NCI-H1092 (cell line): ENCODE measurements at places on chromosomes 7 and 10.

DNA sequence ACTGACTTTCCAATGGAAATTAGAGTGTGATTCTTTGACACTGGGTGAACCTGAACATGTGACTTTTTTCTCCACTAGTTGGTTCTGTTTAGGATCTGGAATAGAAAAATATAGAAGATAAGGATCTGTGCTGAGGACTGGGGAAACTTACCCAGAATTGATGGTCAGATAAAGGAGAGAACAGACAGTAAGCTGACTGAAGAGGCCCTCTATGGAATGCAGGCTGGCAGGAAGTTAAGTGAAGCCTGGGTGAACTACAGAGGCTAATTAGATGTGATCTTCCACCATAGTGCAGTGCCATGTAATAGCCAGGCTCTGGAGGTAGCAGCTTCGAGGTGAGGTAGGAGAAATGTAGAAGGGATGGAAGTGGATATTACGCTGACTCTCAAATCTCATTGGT lies 455.3 kb downstream of the PLXDC2 start:
- no peak for DNase-seq

DNA sequence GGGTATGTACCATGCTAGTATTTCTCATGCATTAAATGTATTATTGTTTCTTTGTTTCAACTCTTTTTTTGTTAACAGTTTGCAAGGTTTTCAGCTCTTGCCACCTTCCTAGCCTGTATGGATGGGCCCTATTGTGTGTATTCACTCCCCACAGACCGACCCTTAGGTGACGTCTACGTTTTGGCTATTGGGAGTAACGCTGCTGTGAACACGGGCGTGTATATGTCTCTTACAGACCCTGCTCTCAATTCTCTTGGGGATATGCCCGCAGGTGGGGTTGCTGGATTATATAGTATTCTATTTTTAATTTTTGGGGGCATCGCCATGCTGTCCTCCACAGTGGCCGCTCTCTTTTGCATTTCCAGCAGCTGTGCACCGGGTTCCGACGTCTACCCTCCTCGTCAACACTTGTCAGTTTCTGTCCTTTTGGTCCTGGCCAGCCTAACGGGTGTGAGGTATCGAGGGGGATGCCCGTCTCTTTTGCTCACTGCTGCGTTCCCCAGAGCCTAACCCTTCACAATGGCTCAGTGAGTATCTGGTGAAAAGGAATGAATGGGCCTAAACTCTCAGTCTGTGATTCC lies 64.1 kb upstream of the GNA12 start:
- DNase-seq: no peak

DNA sequence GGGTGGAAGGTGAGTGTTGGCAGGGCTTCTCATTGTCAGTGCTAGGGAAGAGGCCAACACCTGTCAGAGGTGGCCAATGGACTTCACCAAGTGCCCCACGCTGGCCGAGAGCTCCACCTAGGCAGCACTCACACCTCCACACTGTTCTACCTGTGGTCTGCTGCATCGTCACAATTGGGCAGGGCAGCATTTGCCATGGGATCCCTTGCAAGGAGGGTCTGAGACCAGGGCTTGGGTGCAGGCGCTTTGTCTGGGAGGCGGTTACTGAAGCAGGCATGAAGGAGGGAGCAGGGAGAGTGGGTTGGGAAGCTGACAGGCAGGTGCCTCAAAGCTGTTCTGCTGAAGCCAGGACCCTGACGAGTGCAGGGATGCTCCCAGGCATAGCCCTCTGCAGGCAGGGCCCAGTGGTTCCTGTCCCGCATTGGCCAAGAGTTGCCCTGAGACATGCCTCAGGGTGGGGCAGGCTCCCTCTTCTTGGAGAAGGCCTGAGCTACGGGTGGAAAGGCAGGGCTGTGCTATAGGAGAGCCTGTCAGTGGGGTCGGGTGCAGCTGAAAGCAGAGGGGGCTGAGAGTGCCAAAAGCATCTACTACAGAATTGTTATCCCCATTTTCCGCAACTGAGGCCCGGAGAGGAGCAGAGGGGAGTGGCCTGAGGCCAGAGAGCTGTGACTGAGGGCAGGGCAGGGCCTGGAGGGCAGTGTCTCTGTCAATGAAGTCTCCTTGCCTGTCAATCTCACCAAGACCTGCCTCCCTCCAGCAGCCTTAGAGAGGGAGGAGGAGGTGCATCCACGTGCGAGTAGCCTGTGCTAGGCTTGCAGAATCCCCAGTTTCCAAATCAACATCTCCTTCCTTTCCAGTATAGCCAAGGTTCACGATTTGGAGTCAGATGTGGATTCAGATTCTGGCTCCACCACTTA lies 4.0 kb downstream of the RBP3 start:
- no peak for DNase-seq

DNA sequence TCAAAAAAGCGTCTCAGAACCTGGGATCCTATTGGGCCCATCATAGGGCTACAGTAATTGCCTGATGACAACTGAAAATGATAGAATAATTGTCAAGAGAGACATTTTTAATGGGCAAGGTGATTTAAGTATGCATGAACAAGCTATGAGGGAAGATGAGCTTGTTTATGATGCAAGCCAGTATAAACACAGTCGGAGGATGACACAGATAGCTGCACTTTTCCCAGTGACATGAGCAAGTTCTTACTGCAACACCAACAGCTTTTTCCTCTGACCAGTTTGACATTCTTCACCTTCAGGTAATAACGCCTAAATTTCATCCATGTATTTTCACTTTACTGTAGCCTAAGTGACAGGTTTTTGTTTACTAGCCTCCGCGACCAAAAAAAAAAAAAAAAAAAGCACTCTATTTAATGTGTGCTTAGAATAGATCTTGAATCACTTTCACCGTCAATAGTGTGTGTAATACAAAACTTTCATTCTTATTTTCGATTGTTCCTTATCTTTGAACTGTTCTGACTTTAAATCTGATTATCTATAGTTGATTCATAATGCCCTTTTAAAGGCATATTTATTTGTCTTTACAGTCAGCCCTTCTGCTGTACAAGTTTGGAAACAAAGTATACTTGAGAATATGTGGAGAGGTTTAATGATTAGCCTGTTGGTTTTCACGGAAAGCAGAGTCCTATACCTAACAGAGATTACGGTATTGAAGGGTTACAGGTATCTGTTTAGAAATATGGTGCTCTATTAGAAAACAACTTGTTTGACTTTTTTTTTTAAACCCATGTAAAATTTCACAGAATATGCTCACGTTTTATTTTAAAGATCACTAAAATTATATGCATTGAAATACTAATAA lies 1.7 kb downstream of the FOXP2 start:
- DNase-seq: no peak

DNA sequence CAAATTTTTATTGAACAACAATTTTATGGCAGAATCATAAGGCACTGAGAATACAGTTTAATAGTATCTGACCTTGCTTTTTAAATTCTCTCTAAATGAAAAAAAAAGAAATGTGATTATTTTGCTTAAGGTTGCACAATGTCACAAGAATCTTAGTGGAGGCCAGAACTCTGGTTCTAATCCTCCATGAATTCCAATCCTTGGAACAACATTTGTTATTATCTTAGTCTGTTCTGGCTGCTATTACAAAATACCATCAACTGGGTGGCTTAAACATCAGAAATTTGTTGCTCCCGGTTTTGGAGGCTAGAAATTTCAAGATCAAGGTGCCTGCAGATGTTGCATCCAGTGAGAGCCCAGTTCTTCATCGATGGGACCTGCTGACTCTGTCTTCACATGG lies 158.2 kb upstream of the POM121L12 start:
- no peak for DNase-seq

DNA sequence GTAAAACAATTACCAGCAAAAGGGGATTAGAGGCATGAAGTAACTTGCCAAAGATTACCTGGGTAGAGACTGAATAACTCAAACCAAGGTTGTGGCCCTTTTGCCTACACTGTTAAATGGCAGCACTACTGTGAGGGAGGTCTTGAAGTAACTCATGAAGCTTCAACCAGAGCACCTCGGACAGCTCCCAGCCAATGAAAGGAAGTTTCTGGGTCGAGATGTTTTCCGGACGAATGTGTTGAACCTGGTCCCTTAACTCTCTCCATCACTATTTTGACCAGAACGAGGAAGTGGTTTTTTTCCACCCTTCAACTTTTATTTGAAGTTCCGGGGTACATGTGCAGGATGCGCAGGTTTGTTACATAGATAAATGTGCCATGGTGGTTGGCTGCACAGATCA lies 133.6 kb upstream of the PRKCQ start:
- DNase-seq: no peak

DNA sequence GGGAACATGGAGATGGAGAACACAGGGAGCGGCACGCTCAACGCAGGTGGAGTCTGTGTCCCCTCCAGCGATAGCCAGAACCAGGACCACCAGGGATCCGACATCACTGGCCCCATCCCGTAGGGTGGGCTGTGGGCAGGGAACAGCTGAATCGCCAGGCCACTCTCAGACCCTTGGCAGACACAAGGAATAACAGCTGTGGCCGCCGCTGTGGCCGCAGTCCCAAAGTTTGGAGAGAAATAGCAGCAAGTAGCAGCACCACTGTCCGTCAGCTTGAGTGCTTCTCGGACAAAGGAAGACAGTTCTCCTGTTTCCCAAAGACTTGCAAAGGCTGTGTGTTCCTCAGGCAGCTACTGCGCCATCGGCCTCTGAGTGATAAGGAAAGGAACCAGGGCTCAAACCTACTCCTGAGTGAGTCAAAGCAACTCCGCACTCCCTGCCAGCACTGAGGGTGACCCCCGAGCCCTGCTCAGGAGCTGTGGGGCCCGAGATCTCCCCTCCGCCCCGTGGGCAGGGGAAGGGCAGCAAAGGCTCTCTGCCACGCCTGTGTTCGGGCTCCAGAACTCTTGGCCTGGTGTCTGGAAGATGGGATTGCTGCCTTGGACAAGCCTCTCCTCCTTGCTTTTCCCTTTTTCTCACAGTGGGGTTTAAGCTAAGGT lies 82.3 kb upstream of the FAM20C start:
- DNase-seq: no peak

DNA sequence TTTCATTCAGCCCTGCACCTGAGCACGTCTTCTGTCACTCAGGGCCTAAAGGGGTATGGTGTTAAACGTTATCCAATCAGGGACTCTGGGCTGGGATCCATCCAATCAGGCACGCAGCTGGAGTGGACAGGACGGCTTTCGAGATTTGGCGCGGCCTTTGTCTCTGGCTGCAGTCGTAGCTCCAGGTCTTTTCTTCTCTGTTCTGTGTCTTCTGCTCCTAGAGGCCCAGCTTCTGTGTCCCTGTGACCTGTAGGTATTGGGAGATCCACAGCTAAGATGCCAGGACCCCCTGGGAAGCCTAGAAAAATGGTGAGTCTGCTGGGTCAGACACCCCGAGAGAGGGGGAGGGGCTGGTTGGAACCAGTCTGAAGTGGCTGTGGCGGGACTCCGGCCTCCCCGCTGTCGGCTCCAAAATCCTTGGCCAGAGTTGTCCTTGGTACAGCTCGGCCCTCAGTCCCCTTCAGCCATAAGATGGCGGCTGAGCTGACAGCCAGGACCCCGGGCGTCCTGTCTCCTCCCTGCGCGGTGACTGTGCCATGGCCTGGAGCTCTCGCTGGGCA lies 11.7 kb upstream of the ZNF680 start:
- DNase-seq: no peak

- peak; percentile 98 for DNase-seq
These were observed at the start of gene DLX6 for GRCh38 chr7:97005183-97006054. DLX6 (plus strand) TSS chr7:97005553; CDS start chr7:97005978, 425 bp downstream.

DNA sequence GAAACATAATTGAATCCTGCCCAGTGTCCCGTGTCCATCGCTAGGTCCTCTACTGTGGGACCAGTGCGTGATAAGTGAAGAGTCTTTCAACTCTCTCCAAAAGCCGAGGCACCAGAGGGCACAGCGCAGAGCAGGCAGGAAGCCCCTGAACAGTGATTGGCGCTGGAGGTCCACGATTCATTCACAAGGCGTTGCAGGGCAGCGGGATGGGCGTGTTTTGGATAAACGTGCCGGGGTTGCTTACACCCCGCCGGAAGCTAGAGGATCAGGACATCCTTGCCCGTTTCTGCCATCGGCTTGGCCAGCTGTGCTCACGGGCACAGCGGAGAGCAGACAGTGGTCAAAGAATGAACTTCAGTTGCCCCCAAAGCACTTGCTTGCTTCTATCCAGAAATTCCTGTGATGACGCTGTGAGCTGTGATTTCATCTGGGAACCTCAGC lies 86.0 kb upstream of the PFKP start:
- DNase-seq: no peak

GRCh38 chr7:98617960-98618418 lies 904 bp downstream of the NPTX2 start:
- DNase-seq: no peak

GRCh38 chr7:113487925-113488731 lies 369.8 kb upstream of the SMIM30 start:
- DNase-seq: no peak

GRCh38 chr10:100403734-100404133 lies 56.7 kb downstream of the SCD start:
- no peak for DNase-seq

GRCh38 chr10:87916515-87916914 lies 53.1 kb downstream of the PTEN start:
- no peak for DNase-seq

GRCh38 chr10:19946791-19947190 lies 130.6 kb downstream of the PLXDC2 start:
- no peak for DNase-seq

DNA sequence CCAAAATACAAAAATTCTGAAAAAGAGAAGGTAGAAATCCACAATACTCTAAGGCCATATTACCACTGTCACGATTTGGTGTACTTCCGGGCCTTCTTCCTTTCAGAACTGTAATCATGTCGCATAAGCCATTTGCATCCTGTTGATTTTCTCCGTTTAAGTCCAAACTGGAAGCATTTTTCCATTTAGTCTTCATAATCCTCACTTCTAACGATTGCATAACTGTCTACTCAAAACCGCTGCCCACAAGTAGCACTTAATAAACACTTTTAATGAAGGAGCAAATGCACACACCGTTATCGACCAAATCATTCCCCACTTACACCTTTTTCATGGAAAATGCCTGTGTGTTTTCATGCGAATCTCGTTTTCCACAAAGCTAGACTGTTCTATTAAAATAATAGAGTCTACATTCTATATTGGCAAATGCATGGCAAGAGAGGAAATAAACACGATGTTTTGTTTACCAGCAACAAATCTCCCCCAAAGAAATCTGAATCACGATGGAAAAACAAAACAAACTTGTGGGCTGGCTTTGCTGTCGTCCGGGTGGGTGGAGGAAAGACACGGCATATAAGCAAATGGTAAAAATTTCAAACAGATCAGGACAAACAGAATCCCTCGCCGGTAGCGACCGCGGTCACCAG lies 1.0 kb downstream of the ATE1 start:
- DNase-seq: no peak

- DNase-seq: no peak
These were observed 37.5 kb downstream of the MEST start for GRCh38 chr7:130529417-130529816.

GRCh38 chr7:139393621-139394211 lies 34.0 kb downstream of the LUC7L2 start:
- DNase-seq: no peak
